ENCODE measurements at places on chromosomes 11 and 22. TPM values are rescaled to one million over a fixed set of nuclear protein-coding genes. Genes with fewer than 3 reads are reported as not detected.

The TCF20 gene
- 26.7 TPM for total RNA-seq

The STARD10 gene
- total RNA-seq: 292 TPM

The TBX1 gene
- 0.79 TPM for total RNA-seq

The LRRC74B gene
- not detected for total RNA-seq

The SLCO2B1 gene
- under 0.01 TPM for total RNA-seq

The TREH gene
- total RNA-seq: not detected

The MFRP gene
- not detected for total RNA-seq

The NAALADL1 gene
- 14.3 TPM for total RNA-seq

The OR51I1 gene
- total RNA-seq: not detected

The UBQLNL gene
- total RNA-seq: 0.39 TPM

The APOBEC3G gene
- 6.7 TPM for total RNA-seq

The GAB2 gene
- 7.0 TPM for total RNA-seq

The OR56B4 gene
- not detected for total RNA-seq

The RFPL3 gene
- total RNA-seq: not detected

The SLC17A6 gene
- not detected for total RNA-seq

The IL10RA gene
- not detected for total RNA-seq

The SYTL2 gene
- 2.7 TPM for total RNA-seq

The CST6 gene
- 66.6 TPM for total RNA-seq

The KRTAP5-11 gene
- not detected for total RNA-seq

The MMP12 gene
- total RNA-seq: not detected

The XKR3 gene
- not detected for total RNA-seq

The SLC22A12 gene
- total RNA-seq: not detected

The OR52E8 gene
- total RNA-seq: not detected

The QSER1 gene
- 18.5 TPM for total RNA-seq

The ADAMTS15 gene
- total RNA-seq: 0.33 TPM
